ENCODE measurements at places on chromosomes 7 and 10.

DNA sequence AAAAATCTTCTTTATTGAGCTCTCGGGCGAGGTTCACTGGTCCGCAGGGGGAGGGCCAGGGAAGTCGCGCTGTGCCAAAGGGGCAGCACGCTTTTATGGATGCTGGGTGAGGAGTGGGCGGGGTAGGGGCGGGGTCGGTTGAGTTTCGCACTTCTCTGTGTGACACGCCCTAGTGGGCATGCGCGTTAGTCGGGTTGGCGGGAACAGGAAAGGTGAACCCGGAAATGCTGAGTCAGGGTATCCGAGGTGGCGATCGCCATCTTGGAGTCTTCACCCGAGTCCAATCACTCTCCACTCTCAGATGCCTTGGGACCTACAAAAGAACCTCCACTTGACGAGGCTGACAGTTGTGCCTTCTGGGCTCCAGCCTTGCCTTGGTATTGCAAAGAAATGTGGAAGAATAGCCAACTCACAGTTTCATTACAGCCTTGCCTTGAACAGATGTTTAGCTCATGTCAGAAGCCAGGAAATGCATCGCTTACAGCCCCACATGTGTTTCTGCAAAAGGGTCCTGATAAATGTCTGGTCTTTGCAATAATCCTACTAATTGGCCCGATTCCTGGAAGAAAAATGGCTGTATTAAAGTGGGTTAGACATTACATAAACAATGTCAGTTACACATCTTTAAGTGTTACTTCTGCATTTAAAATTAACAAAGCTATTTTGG, 64.1 kb downstream of the AHR start:
- DNase-seq, result no peak

DNA sequence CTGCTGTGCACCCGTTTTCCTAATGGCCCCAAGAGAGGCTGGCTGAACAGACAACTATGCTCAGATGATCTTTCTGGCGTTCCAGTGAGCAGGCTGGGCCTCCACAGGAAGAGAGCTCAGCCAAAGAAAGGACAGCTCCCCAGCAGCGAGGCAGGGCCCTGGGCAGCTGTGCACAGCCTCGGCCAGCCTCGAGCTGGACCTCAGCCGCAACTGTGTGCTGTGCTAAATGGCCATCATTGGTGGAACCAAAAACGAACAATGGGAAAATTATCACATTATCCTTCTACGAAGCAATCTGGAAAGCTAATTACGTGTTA, 97.5 kb downstream of the CTBP2 start:
- no peak for DNase-seq

DNA sequence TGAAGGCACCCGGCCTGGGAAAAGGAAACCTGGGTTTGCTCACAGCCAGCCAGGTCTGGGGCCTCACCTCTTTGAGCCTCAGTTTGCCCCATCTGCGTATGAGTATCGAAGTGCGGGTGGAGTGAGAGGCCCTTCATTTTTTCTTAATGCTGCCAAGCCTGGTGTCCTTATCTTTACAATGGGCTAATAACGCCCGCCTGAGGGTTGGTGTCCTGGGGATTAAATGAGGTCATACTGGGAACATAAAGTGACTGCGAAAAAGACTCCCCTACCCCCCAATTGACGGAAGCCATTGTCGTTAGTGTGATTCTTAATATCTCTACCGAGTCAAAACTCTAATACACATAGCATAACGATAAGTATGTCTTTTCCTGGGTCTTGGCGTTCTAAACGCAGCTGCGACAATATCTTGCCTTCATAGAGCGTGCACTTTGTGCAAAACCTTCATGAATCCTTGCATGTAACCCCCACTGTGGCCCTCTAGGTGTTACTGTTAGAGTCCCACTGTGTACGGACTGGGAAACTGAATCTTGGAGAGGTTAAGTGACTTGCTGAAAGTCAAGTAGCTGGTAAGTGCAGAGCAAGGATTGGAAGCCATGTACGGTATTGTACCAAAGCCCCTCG, 11.4 kb upstream of the GRB10 start:
- no peak for DNase-seq

- no peak for DNase-seq
These were observed 152.4 kb downstream of the ARID5B start for GRCh38 chr10:62053860-62054259.

- DNase-seq, result no peak
These were observed 268.4 kb downstream of the GPR37 start for GRCh38 chr7:124497176-124497575.

DNA sequence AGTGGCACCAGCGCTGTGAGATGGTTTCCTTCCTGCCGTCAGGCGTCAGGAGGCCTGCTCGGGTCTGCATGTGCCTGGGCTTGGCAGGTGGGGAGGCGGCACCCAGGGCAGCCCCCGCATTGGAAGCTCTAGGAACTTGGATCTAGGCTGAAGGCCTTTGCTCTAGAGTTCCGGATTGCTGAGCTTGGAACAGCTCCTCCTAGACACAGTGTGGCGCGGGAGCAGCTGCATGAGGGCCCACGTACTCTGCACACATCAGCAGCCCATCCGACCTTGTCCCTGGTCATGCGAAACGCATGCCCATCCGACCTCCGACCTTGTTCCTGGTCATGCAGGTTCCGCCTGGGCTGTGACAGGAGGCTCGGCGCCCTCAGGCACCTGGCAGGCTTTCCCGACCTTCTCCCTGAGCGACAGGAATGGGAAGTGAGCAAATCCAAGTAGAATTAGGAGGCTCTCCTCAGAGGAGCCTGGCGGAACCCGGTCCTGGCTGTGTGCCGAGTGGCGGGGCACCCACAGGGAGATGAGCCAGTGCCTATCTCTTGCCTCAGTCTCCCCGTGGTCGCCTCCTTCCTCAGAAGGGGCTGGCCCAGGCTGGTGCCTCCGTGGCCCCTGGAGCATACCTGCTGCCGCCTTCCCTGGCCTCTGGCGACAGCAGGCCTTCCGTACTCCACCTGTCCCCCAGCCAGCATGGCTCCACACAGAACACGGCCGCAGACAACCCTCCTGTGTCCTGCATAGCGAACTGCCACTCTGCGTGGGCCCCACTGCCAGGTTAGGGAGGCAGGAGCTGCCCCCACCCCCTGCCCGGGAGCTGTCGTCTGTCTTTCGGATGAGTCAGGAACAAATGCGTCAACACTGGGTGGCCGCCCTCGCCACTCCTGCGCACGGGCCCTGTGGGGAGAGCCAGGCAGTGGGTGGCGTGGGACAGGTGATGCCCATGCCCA, 12.0 kb downstream of the GET4 start:
- no peak for DNase-seq

- no peak for DNase-seq
These were observed 889.9 kb upstream of the PHF14 start for GRCh38 chr7:10083766-10084165.

- no peak for DNase-seq
These were observed 236.8 kb downstream of the FRMD4A start for GRCh38 chr10:14093730-14094484.

DNA sequence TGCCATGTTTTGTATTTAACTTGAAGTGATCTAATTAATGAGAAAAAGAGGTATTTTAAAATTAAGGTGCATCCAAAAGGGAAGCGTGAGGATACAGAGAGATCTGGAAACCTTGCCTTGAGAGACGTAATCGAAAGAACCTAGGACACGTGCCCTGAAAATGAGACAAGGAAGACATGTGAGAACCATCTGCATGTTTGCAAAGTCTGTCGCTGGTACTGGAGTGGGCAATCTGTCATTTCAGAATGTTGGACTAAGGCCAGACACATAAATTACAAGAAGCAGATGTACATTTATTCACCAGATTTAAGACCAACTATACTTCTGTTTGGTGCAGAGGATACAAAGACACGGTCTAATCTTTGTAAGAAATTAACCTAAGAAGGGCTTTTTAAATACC, 9.2 kb downstream of the AGR2 start:
- no peak for DNase-seq

DNA sequence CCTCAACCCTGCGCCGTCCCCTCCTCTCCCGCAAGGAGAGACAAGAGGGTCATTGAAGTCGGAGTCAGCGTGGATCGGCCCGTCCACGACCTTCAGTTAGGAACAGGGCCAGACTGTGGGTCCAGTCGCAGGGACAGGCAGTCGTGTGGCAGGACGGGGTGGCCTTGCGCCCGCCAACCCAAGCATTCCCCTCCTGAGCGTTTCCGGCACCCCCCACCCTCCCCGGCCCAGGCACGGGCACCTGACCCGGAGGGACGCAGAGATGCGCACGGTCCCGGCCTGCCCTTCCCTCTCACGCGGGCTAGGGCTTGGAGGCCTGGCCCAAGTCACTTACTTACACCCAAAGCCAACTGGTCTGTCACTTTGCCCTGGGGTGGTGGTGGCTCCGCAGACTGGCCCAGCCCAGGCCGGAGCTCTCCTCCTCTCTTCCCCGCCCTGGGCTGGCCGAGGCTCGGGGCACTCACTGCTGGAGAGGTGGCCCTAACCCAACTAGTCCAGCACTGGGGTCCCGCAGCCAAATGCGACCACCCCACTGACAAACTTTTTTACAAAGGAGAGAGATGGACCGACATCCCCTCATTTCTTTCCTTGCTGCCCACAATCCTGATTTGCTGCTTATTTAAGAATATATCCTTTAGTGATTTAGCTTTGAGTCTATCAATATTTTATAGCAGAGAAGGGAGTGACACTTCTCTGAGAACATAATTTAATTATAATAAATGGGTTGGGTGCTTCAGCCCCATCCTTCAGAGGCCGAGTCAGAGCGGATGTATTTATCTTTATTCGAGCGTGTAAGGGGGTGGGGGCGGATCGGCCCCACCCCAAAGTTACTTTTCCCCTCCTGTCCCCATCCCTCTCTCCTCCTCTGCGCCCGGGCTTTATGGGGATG, 1.2 kb upstream of the UNCX start:
- no peak for DNase-seq

DNA sequence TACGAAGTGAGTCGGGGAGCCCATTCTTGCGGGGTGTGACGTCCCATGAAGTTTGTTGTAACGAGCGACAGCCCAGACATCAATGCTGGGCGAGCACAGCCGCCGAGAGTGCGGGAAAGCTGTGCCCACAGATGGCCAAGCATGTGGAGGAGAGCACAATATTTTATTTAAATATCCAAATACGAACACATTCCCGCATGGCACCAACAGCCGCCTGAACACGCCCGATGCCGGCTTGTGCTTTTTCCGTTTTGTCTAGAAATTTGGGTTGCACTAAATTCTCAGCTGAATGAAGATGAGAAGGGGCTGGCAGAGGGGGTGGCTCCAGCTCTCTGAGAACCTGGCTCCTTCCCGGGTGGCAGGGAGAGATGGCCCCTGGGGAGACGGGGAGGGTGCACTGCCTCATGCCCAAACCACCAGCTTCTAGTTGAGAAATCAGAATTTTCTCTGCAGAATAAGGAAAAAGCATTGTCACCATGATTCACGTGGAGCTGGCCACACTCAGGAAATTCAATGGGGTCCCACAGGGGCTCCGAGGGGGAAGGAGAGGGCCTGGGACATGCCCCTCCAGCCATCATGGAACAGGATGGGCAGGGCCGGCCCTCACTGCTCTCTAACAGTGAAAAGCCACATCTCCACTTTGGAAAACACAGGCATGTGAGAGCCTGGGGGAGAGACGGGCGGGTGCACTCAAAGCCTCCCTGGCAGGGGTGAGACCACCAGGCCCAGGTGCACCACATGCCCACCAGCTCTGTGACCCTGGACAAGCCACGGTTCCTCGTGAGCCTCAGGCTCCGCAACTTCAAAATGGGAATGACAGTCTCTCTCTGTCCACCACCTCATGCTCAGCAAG, 48.3 kb downstream of the EBF3 start:
- no peak for DNase-seq

GRCh38 chr7:37592366-37592765, 91.2 kb upstream of the GPR141 start:
- DNase-seq, result no peak

DNA sequence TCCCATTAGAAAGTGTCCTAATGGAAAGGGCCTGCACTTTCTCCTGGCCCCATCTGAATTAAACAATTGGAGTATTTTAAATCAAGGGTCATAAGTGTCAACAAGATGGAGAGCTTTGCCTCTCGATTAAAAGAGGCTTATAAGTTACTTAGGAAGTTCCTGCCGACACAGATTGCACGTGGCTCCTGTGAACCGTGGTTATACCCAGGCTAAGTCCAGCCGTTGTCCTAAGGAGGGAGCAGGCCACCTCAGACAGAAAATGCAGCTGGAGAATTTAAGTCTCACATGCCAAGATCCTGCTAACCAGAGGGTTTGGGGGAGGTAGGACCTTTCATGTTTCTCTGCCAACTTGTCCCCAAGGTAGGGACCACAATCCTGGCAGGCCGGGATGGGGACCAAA, 626.5 kb upstream of the GALNT17 start:
- no peak for DNase-seq

DNA sequence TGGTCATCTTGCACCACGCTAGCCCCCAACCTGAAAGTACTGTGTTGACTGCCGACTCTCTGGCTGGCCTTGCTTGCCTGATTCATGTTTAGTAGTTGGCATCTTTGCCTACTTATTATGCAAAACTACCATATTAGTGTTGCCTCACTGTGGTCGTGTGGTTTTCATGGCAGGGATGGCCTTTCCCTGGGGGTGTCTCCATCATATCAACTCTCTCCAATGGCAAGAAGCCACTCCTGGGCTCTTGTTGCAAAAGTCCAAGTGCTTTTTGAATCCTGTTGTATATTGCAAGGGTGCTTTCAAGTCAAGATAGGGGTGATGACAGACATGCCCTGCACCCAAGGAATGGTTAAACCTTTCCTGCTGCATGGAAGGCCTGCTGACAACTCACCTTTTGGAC, 39.4 kb downstream of the ABLIM1 start:
- no peak for DNase-seq

DNA sequence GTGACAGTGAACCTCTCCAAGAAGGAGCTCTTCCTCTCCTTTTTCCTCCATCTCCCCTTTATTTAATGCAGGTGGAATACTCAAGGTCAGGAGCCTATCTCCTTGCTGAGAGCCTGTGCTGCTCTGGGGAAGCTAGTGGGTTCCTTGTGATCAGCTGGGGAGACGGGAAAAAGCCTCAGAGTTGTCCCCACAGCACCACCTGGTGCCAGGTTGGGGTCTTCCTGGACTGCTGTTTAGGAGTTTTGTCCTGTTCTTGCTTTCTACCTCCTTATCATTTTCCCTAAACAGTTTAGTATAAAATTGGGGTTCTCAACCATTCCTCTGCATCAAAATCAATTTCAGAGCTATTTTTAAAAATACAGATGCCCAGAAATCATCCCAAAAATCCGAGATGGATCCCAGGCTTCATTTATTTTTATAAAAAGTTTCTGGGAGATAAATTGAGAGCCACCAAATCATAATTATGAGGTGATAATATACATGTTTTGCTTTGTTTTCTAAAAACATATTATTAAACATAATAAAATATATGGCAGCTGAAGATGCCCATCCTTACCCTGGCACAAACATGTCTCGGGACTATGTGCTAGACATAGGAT, 44.3 kb downstream of the MACC1 start:
- DNase-seq, result no peak

- DNase-seq, result no peak
These were observed 114.2 kb downstream of the RNF133 start for GRCh38 chr7:122584676-122585251.

DNA sequence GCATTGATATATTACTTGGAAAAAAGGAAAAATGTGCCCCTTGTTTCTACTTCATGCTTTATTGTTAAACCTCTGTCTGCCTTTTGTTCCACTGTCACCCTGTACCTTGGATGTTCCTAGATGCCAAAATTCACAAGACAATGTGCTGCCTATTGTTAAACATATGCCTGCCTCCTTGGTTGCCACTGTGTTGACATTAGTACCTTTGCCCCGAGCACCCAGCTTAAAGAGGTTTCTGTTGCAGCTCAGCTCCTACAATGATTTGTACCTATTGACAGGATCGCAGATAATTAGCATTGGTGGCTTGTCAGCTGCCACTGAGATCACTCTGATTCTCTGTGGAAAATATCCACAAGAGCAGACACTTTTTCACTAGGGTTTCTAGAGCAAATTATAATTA, 188.0 kb downstream of the KCND2 start:
- DNase-seq, result no peak

Measured in effector memory CD4-positive, alpha-beta T cell (primary cell).